ENCODE measurements at places on chromosomes 13 and 19. TPM values are rescaled to one million over a fixed set of nuclear protein-coding genes. Genes with fewer than 3 reads are reported as not detected.

GRCh38 chr13:103935117-103935516 is 868.9 kb upstream of the SLC10A2 start:
- no peaks in the 10 kb centered on the region for H3K36me3 ChIP-seq
- H3K27ac ChIP-seq = no peak overlapping the region
- H3K27me3 ChIP-seq = no peaks in the 10 kb centered on the region
- H3K4me1 ChIP-seq = no peaks in the 10 kb centered on the region
- no peak for DNase-seq

GRCh38 chr19:56403764-56404704 is at the start of gene ZNF583:
TSS of gene ZNF583 (plus strand) at chr19:56404332. CDS start at chr19:56407115, 2,783 bp downstream.
- no peaks in the 10 kb centered on the region for H3K36me3 ChIP-seq
- no peaks in the 10 kb centered on the region for H3K27me3 ChIP-seq
- peak within 1 kb of the TSS; percentile 92 for H3K27ac ChIP-seq
- H3K4me3 ChIP-seq = peak within 1 kb of the TSS; percentile 95
- DNase-seq = peak; percentile 60

GRCh38 chr19:49615861-49616260 is 24.1 kb downstream of the RRAS start:
- H3K4me3 ChIP-seq = no peak overlapping the region
- H3K36me3 ChIP-seq = peaks cover 18% of the 10 kb centered on the region
- DNase-seq = no peak
- H3K27me3 ChIP-seq = no peaks in the 10 kb centered on the region
- H3K27ac ChIP-seq = no peak overlapping the region

DNA sequence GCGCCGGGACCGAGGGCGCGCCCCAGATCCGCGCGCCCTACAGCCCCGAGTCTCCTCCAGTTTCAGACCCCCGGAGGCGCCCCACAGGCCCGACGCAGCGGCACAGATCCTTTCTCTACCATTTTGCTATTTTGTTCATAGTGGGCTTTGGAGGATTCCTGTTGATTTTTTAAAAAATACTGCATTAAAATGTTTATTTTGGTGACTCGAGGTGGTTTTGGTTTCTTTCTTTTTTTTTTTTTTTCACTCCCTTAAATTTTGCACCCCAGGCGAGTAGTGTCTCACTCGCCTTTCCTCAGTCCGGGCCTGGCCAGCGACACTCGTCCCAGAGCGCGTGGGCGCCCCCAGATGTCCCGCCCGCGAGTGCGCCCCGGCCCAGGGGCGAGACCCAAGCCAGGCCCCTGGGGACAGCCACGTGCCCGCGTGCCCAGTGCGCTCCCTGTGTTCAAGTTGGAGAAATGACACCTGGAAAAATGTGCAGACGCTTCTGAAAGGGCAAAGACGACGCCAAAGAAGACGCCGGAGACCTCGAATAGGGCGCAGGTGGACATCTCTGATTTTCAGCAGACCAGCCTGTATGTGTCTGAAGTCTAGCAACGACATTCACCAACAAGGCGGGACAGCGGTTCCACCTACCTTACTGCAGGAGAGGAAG is 471 bp upstream of the INSR start:
- peak overlapping the region; percentile 74 for H3K27ac ChIP-seq
- no peak for DNase-seq
- H3K4me3 ChIP-seq = peak overlapping the region; percentile 94
- H3K4me1 ChIP-seq = peaks cover 12% of the 10 kb centered on the region
- no peaks in the 10 kb centered on the region for H3K36me3 ChIP-seq
- H3K27me3 ChIP-seq = no peaks in the 10 kb centered on the region

DNA sequence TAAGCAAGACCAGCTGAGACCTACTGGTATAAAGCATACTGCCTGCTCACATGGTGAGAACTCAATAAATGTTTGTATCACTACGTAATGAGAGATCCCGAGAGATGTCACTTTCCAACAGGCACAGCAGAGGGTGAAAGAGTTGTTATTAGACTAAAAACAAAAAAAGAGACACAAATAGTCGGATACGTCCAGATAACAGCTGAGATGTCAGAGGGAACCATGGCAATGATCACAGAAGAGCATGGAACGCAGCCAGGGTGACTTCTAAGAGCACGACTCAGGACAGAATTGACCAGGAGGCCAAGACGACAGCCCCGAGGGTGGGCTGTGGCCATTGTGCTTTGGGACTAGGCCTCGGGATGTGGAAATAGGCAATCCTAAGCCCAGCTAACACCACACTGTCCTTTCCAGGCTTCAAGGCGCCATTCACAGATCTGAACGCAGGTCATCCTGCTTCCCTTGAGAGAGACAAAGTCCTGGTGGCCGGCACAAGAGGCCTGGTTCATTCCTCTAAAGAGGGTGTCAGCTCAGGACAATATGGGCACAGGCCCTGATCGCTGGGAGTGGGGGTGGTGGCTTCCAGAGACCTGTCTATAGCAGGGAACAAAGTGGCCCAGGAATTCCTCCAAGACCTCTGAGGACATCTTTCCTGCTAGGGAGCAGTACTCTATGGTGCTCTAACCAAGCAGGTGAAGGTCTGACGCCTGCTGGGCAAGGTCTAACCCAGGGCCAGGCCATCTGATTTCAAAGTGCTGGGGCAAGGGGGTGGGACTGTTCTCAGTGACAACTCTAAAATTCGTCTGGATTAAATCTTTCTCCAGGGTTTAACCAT is 3.2 kb downstream of the SH3GL1 start:
- peaks cover 8% of the 10 kb centered on the region for H3K4me1 ChIP-seq
- no peaks in the 10 kb centered on the region for H3K27me3 ChIP-seq

- H3K27ac ChIP-seq = no peak overlapping the region
- DNase-seq = no peak
- H3K4me3 ChIP-seq = no peak overlapping the region
- no peaks in the 10 kb centered on the region for H3K36me3 ChIP-seq
- no peaks in the 10 kb centered on the region for H3K27me3 ChIP-seq
- no peaks in the 10 kb centered on the region for H3K4me1 ChIP-seq
These were observed 71.7 kb upstream of the SOX21 start for GRCh38 chr13:94784066-94784465.

- no peaks in the 10 kb centered on the region for H3K4me1 ChIP-seq
- no peaks in the 10 kb centered on the region for H3K36me3 ChIP-seq
- H3K4me3 ChIP-seq = no peak overlapping the region
- H3K27me3 ChIP-seq = no peaks in the 10 kb centered on the region
- DNase-seq = no peak
These were observed 176.9 kb downstream of the SHISA2 start for GRCh38 chr13:25874907-25875306.

DNA sequence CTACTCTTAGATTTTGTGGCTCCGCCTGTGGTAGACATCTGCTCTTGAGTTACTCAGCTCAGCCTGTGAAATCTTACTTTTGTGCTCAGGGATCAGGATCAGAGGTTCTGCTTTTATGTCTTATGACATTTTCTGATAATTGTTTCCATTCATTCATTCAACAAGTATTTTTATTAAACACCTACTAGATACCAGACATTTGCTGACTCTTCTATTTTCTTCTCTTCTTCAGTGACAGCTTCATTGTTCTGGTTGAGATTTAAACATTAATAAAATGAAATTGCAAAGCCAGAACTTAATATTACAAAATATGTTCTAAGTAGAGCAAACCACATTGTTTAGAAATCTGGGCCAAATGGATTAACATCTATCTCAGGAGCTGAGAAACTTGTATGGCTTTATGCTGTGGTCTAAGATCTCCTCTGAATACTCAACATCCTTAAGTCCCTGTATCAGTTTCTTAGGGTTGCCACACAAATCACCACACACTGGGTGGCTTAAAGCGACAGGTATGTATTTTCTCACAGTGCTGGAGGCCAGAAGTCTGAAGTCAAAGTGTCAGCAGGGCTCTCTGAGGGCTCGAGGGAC is 15.8 kb upstream of the MICU2 start:
- no peak overlapping the region for H3K4me3 ChIP-seq
- no peak for DNase-seq
- H3K4me1 ChIP-seq = 0 out of 2 replicates have a peak, but pooled peaks cover 4% of the 10 kb centered on the region
- H3K27ac ChIP-seq = no peak overlapping the region
- no peaks in the 10 kb centered on the region for H3K36me3 ChIP-seq
- H3K27me3 ChIP-seq = peaks cover 2% of the 10 kb centered on the region

The PSG3 gene
- not detected for total RNA-seq

The SIX5 gene
- total RNA-seq = 10.1 TPM

The TMEM255B gene
- 0.62 TPM for total RNA-seq

The PABPC3 gene
- 0.28 TPM for total RNA-seq

The CAMSAP3 gene
- 6.3 TPM for total RNA-seq

The GIPR gene
- total RNA-seq = 25.6 TPM

All from GM12878 (cell line).